Central memory CD8-positive, alpha-beta T cell (primary cell): ENCODE measurements at places on chromosomes 1 and 21.

DNA sequence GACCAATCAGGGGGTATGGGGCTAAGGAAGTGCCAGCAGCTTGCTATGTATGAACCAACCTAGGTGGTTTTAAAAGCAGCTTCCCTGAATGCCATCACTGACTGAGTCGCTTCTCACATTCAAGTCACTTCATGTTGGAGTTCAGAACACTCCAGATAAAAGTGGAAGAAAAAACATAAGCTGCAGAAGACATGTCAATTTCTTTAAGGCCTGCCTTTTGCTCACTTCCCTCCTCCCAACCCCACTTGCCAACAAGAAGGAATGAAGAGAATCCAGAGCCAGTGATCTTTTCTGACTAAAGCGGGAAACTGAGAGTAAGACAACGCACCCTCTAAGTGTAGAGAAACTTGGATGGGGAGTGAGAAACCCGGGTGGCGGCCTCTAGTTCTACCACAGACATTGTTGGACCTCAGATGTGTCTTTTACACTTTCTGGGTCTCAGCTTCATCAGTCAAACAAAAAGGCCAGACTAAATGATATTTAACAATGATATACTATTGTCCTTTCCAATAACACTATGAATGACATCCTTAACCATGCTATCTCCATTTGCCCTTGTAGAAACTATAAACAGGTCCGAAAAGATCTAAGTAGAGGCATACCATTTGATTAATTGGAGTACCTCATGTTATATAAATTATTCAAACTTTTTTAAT, 54.1 kb downstream of the LUZP1 start:
- no peak for DNase-seq

- no peak for DNase-seq
Measured at GRCh38 chr1:204867666-204868339, 2.9 kb upstream of the NFASC start.

DNA sequence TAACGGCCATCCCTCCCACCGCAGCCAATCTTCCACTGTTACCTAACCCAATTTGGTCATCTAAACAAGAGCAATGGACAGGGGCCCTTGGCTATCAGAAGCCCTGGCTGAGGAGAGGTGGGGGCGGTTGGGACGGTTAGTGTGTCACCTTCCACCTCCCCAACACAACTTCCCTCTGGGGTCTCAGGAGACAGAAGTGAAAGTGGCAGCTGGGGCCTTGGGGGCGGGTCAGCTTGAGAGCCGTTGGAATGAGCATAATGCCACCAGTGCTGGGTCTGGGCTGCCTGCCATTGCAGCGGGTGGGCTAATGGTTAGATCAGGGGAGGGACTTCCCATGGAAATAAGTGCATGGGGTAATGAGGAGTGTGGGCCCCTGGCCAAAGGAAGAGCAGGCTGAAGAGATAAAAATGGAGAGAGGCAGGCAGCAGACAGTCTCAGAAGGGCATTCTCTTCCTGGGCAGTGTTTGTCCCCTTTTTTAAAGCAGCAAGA, 7.9 kb downstream of the MEF2D start:
- DNase-seq, result no peak

GRCh38 chr21:14736162-14736561, 190.0 kb upstream of the SAMSN1 start:
- no peak for DNase-seq

DNA sequence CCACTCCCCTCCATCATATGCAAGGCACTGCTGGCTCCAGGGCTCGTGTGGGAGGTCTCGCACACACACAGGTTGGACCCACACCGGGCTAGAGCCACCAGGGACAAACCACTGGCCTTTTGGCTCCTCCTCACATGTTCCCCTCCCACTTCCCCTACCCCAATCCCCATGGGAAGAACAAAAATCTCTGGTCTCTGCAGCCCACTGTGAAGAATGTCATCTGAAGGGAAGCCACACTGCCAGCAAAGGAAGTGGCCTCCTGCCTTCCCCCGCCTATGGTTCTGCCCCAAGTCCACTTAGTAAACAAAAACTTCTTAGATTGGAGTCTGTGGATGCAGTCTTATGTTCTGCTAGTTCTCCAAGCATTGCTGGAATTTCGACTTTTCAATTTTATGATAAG, 24.2 kb downstream of the OLFML3 start:
- no peak for DNase-seq

DNA sequence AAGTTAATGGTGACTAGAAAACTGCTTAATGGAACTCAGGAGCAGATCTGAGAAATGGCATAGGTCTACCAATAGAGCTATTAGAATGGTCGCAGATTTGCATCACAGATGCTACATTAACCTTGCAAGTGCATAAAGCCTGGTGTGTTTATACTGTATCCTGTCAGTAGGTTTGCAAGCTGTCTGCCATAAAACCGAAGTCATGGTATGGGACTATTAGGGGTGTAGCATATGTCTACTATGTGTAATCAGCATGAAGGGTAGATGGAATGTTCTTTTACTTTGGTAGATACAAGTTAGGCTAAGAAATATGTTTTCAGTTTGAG, 574.2 kb upstream of the ADGRL2 start:
- no peak for DNase-seq

GRCh38 chr1:237695878-237696277, 194.8 kb downstream of the ZP4 start:
- DNase-seq, result no peak

- DNase-seq, result no peak
Measured at GRCh38 chr1:82299056-82299455, 498.3 kb downstream of the ADGRL2 start.

GRCh38 chr21:21003701-21004100, 5.5 kb downstream of the NCAM2 start:
- DNase-seq, result no peak
